Panc1 (cell line): ENCODE measurements at places on chromosomes 5 and 9. TPM values are rescaled to one million over a fixed set of nuclear protein-coding genes. Genes with fewer than 3 reads are reported as not detected.

DNA sequence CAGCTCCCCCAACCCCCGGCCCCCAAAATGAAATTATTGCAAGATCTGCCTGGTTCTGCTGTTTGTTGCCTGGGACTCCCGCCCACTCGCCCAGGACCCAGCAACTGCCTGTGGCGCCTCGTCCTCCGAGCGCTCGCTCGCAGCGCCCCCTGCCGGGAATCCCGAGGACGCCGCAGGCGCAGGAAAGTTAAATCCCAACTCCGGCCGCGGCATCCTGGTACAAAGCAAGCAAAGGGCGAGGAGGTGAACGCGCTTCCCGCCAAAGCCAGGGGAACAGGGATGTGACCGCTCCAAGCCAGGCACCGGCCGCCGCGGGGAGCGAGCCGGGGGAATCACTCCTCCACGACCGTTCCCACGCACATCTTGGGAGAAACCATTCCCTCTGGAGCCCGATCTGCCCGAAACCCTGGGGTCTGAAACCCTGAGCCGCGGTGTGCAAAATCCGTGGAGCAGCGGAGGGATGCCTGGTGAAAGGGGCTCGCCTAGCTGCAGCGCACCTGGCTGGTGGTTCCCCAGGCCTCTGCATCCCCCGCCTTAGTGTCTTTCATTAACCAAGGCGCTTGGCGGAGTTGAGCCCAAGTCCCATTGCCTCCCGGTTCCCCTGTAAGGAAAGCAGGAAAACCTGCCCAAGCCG lies 1.3 kb downstream of the SEMA5A start:
- no peak overlapping the region for H3K27ac ChIP-seq
- peak overlapping the region; percentile 36 for H3K4me3 ChIP-seq
- DNase-seq = peak; percentile 27
- peaks cover 9% of the 10 kb centered on the region for H3K4me1 ChIP-seq

GRCh38 chr5:106780355-106780754 lies 890.4 kb downstream of the EFNA5 start:
- no peaks in the 10 kb centered on the region for H3K4me1 ChIP-seq
- H3K27ac ChIP-seq = no peak overlapping the region
- no peak for DNase-seq
- H3K27me3 ChIP-seq = no peaks in the 10 kb centered on the region
- H3K4me3 ChIP-seq = no peak overlapping the region

Gene C5orf58
- total RNA-seq = 0.15 TPM

DNA sequence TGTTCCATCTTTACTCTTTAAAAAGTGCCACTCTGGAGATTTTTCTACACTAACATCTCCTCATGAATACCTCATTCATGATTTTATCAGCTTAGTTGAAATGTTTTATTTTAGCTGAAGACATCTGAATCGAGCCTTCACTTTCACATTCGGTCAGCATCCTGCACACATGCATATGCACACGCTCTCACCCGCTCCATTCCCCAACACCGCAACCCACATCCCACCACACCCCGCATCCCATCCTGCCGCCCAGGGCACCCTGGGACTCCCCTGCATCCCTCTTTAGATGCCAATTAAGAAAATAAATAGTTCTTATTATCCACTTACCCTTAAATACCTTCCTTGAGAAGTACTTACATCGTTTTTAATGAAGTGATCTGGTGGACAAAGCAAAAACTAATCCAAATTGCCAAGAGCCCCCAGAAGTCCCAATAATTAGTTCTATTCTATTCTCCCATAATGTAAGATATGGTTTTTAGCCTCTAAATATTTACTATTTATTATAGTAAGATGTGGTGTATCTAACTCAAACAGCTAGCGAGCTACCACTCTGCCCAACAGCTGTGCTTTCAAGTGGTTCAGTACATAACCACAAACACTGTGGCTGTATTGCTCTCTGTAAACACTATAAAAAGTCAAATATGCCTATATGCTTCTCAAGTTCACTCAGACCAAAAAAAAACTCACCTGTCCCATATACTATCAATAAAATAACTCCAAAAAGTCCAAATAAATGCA lies 38.2 kb downstream of the GZMK start:
- no peak overlapping the region for H3K4me3 ChIP-seq
- H3K4me1 ChIP-seq = no peaks in the 10 kb centered on the region
- no peak for DNase-seq
- H3K36me3 ChIP-seq = no peaks in the 10 kb centered on the region
- H3K27me3 ChIP-seq = no peaks in the 10 kb centered on the region

Gene CD274
- 0.21 TPM for total RNA-seq

- no peak overlapping the region for H3K27ac ChIP-seq
- H3K36me3 ChIP-seq = no peaks in the 10 kb centered on the region
- no peak for DNase-seq
- H3K27me3 ChIP-seq = no peaks in the 10 kb centered on the region
- no peaks in the 10 kb centered on the region for H3K4me1 ChIP-seq
These were observed 85.8 kb upstream of the ALDH1A1 start for GRCh38 chr9:73038613-73039012.

- no peak overlapping the region for H3K4me3 ChIP-seq
- no peak for DNase-seq
- no peaks in the 10 kb centered on the region for H3K36me3 ChIP-seq
- H3K27ac ChIP-seq = peak overlapping the region; percentile 44; the same call in 1 of the 2 replicates
- peaks cover 5% of the 10 kb centered on the region; the same call in 1 of the 2 replicates for H3K4me1 ChIP-seq
These were observed 187.9 kb upstream of the ELL2 start for GRCh38 chr5:96149546-96149945.
